ENCODE measurements at places on chromosomes 11 and 22.

GRCh38 chr22:42459287-42460063 is 27.3 kb upstream of the NFAM1 start:
- no peak for DNase-seq

- DNase-seq = no peak
Measured at GRCh38 chr11:118060869-118061268, 16.0 kb upstream of the TMPRSS4 start.

- no peak for DNase-seq
Measured at GRCh38 chr22:49517667-49518185, 309.9 kb downstream of the BRD1 start.

DNA sequence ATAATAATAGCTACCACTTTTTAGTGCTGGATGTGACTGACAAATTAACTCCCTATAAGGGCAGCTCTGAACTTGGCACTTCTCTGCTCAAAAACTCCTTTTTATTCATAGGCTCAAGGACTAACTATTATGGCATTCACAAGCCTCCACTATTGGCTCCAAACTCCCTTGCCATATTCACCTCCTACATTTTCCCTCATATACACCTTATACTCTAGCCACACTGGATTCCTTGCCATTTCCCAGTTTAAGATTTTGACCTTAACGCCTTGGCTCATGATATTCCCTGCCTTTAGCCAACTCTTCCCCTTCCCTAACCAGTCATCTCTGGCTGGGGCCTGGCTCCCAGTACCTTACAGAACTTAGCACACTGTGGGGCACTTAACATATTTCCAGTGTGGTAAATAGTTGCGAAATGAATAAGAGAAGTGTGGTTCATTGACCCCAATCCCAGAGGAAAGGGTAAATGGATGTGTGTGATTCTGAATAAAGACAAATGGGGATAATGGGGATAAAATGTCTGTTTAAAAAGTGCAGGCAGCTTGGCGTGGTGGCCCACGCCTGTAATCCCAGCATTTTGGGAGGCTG is 40.0 kb upstream of the SORL1 start:
- no peak for DNase-seq

DNA sequence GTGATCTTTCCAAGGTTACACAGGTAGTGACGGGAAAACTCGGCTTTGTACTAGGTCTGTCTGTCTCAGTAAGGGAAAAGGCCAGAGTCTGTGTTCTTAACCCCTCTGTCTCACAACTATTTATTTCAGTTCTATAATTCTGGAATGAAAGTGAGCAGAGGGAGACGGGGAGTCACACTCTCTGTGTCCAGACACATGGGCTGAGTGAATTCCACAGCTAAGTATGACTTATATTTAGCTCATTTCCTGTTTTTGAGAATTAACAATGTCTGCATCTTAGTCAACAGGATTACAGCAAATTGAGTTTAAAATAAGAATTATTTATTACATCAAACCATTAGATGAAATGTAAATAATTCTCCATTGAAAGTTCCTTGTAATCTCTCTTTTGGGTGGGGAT is 62.5 kb upstream of the OR4B1 start:
- no peak for DNase-seq

- DNase-seq = no peak
Measured at GRCh38 chr11:128948583-128948982, 5.9 kb upstream of the TP53AIP1 start.

GRCh38 chr22:32628628-32629572 is 154.3 kb downstream of the FBXO7 start:
- DNase-seq = no peak

DNA sequence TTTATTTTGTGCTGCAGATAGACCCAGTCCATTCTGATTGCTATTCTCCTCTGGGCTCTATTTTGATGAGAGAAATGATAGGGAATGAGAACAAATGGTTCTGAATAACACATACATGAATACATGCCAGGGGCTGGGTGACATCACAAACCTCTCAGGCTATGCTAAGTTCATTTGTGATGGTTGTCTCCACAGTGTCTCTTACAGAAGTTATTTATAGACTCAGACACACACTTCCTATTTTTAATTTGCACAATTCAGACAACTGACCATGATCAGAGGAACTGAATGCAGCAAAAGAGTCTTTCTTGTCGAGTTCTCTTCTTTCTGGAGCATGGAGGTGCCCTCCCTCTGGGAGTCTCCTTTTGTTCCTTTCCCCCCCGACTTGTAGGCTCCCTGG is 991.7 kb downstream of the OPCML start:
- no peak for DNase-seq

GRCh38 chr22:27995801-27996528 is 76.9 kb upstream of the PITPNB start:
- no peak for DNase-seq

GRCh38 chr22:49733631-49734030 is 94.0 kb downstream of the BRD1 start:
- no peak for DNase-seq

GRCh38 chr11:65557280-65558001 is 718 bp downstream of the LTBP3 start:
- DNase-seq = no peak

GRCh38 chr11:14061721-14062120 is 99.2 kb downstream of the SPON1 start:
- DNase-seq = no peak

GRCh38 chr11:25247336-25247735 is 750.5 kb downstream of the LUZP2 start:
- DNase-seq = no peak
